ENCODE measurements at places on chromosomes 6 and 20. TPM values are rescaled to one million over a fixed set of nuclear protein-coding genes. Genes with fewer than 3 reads are reported as not detected.

The GFRAL gene
- total RNA-seq: not detected

The AGPAT4 gene
- total RNA-seq: 57.3 TPM

The BTNL2 gene
- total RNA-seq: not detected

The FGD2 gene
- total RNA-seq: 15.1 TPM

The C6orf15 gene
- total RNA-seq: not detected

The GTSF1L gene
- total RNA-seq: not detected

The RIMS1 gene
- 129 TPM for total RNA-seq

The DSP gene
- 2.8 TPM for total RNA-seq

The NOL4L gene
- 42.2 TPM for total RNA-seq

The ASXL1 gene
- 65.1 TPM for total RNA-seq

The SGK2 gene
- 17.5 TPM for total RNA-seq

The OVOL2 gene
- total RNA-seq: 2.7 TPM

The DBNDD2 gene
- 300 TPM for total RNA-seq

The SYCP2 gene
- total RNA-seq: 9.2 TPM

The ROS1 gene
- 5.4 TPM for total RNA-seq

The GCNT2 gene
- 3.6 TPM for total RNA-seq

The LINC00237 gene
- 2.2 TPM for total RNA-seq

Measured in dorsolateral prefrontal cortex (tissue), 122 donors.